T-cell (primary cell): ENCODE measurements at places on chromosomes 5 and 9.

GRCh38 chr9:121367306-121368137, 2.5 kb downstream of the STOM start:
- H3K4me3 ChIP-seq = no peak overlapping the region
- H3K27ac ChIP-seq = peak overlapping the region; percentile 84
- H3K36me3 ChIP-seq = no peaks in the 10 kb centered on the region
- DNase-seq = no peak
- H3K4me1 ChIP-seq = peaks cover 25% of the 10 kb centered on the region

- H3K27ac ChIP-seq = no peak overlapping the region
- H3K4me3 ChIP-seq = no peak overlapping the region
- H3K4me1 ChIP-seq = no peaks in the 10 kb centered on the region
- DNase-seq = no peak
- no peaks in the 10 kb centered on the region for H3K36me3 ChIP-seq
- H3K27me3 ChIP-seq = no peaks in the 10 kb centered on the region
These were observed 617.4 kb downstream of the SLCO4C1 start for GRCh38 chr5:101678481-101679193.

DNA sequence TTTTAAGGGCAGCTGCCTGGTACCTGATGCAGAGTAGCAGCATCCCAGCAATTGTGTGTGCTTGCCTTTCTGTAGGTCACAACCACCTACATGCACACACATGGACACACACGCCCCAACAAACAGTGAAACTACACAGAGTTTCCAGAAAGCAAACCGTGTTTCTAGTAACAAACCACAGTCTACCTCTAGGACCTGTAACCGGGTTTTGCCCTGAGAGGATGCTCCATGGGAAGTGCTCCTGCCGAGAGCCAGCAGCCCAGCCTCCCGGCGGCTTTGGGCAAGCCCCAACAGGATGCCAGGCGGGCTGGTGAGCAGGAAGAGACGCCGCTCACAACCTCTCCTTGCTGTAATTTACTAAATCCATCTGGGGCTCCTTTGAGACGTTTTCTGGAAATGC, 4.1 kb upstream of the TCF7 start:
- H3K36me3 ChIP-seq = no peaks in the 10 kb centered on the region
- DNase-seq = no peak
- H3K27me3 ChIP-seq = no peaks in the 10 kb centered on the region
- H3K4me3 ChIP-seq = no peak overlapping the region

GRCh38 chr5:130759061-130759460, 406.0 kb downstream of the HINT1 start:
- H3K4me3 ChIP-seq = no peak overlapping the region
- no peak for DNase-seq
- H3K27me3 ChIP-seq = no peaks in the 10 kb centered on the region
- H3K27ac ChIP-seq = no peak overlapping the region
- no peaks in the 10 kb centered on the region for H3K4me1 ChIP-seq

DNA sequence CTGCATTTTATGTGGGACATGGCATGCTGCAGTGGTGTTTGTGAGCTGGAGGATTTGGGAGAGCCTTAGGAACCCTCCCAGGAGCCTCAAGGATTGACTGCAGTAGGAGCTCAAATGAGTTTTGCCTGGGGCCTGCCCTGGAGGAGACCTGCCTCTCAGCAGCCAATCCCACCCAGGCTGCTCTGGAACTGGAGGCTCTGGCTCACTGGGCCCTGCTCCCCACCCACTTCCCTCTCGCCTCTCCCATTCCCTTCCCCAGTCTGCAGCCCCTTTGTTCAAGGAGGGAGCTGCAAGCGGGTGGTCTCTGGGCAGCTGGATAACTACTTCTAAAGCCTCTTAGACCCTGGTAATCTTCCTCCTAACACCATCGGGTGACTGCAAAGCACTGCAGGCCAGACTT, 24.2 kb downstream of the KCNIP1 start:
- H3K36me3 ChIP-seq = no peaks in the 10 kb centered on the region
- H3K4me3 ChIP-seq = no peak overlapping the region
- DNase-seq = no peak
- no peaks in the 10 kb centered on the region for H3K27me3 ChIP-seq
- no peaks in the 10 kb centered on the region for H3K4me1 ChIP-seq

- no peak overlapping the region for H3K27ac ChIP-seq
- no peak for DNase-seq
- no peaks in the 10 kb centered on the region for H3K36me3 ChIP-seq
- no peaks in the 10 kb centered on the region for H3K4me1 ChIP-seq
- H3K27me3 ChIP-seq = peaks cover 4% of the 10 kb centered on the region
These were observed 5.3 kb upstream of the RXRA start for GRCh38 chr9:134320868-134321471.

GRCh38 chr5:143355710-143356109, 47.8 kb downstream of the NR3C1 start:
- DNase-seq = peak; percentile 61
- H3K27me3 ChIP-seq = no peaks in the 10 kb centered on the region
- H3K4me3 ChIP-seq = no peak overlapping the region
- peaks cover 31% of the 10 kb centered on the region for H3K4me1 ChIP-seq
- H3K27ac ChIP-seq = peak overlapping the region; percentile 52

GRCh38 chr5:137822984-137823383, 44.7 kb upstream of the MYOT start:
- H3K27me3 ChIP-seq = no peaks in the 10 kb centered on the region
- H3K4me1 ChIP-seq = no peaks in the 10 kb centered on the region
- no peak overlapping the region for H3K27ac ChIP-seq
- DNase-seq = no peak
- H3K4me3 ChIP-seq = no peak overlapping the region

DNA sequence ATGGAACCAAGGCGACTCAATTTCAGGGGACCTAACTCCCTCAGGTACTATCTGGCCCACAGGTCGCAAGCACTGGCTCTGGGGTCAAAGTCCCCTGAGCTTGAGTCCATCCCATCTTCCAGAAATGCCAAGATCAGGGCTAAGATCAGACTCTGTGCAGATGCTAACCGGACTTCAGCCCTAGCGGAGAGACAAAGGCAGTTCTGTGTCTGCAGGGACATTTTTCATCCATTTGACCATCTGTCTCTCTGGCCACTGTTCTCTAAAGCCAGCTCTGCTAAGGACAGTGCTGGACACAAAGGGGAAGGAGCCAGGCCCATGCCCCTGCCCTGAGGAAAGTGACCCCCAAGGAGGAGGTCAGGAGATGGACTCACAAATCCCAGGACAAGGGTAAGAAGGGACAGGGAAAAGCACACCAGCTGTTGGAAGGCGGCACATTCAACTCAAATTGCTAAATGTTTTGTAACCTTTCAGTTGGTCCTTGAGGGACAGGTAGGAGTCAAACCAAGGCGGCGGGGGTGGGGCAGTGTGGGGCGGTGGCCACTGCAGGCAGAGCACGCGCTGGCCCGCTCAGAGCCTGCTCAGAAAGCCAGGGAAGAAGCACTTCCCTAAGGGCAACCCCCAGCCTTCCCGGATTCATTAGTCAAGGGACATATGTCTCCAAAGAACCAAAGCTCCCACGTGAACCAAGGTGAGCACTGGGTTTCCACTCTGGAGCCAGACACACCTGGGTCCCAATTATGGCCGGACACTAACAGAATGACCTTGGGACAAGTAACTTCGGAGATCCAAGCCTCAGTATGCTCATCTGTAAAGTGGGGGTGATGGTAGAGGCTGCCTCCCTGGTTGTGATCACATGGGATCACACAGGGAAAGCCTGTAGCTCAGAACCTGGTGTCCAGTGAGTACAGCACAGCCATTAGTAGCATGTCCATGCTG, 42.8 kb downstream of the STK10 start:
- H3K4me3 ChIP-seq = no peak overlapping the region
- H3K36me3 ChIP-seq = no peaks in the 10 kb centered on the region
- peaks cover 11% of the 10 kb centered on the region for H3K4me1 ChIP-seq
- peak overlapping the region; percentile 9 for H3K27ac ChIP-seq
- DNase-seq = no peak

DNA sequence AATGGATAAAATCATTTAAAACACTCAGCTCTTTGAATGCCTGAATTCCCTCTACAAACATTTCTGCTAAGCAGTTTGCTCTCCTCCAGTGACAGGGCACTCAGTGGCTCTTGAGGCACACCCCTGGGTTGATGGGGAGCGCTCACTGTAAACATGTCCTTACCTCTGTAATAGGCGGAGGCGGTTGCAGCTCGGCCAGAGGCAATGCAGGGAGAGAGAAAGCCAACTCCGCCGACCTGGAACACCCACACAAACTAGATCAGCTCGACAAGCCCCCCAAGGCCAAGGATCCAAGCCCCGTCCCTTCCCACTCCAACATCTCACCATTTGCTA, 329 bp downstream of the CDC23 start:
- H3K4me1 ChIP-seq = peaks cover 14% of the 10 kb centered on the region
- peak overlapping the region; percentile 100 for H3K4me3 ChIP-seq
- H3K27me3 ChIP-seq = peaks cover 3% of the 10 kb centered on the region
- no peaks in the 10 kb centered on the region for H3K36me3 ChIP-seq
- DNase-seq = no peak
- peak overlapping the region; percentile 70 for H3K27ac ChIP-seq

GRCh38 chr5:57508211-57508610, 25.6 kb upstream of the ACTBL2 start:
- H3K27ac ChIP-seq = no peak overlapping the region
- no peak for DNase-seq
- peaks cover 2% of the 10 kb centered on the region for H3K27me3 ChIP-seq
- no peaks in the 10 kb centered on the region for H3K4me1 ChIP-seq

DNA sequence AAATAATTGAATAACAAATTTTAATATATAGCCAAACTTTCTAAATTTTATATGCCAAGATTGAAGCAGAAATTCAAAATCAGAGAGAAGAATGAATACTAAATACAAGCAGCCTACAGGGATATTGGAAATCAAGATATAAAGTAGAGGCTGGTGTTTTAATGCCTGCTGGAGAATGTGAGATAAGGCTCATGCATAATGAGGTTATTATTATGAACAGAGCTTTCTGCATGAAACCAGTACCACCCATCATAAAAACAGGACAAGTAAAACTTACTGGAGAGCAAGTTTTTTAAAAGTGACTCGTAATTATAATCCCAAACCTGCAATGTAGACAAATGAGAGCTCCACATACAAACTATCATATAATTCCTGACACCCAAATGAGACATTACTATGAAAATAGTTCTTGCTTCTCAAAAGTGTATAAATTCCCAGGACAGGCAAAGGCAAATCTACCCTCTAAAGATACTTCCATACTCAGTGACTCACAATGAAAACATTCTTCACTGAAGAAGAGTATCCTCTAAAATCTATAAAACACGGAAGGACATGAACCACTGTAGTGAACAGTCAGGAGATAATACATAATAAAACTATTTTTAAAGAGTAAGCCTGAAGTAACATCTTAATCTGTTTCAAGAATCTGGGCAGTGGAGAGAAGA, 532.0 kb upstream of the GRAMD2B start:
- no peaks in the 10 kb centered on the region for H3K27me3 ChIP-seq
- H3K4me3 ChIP-seq = no peak overlapping the region
- H3K36me3 ChIP-seq = no peaks in the 10 kb centered on the region
- DNase-seq = no peak

DNA sequence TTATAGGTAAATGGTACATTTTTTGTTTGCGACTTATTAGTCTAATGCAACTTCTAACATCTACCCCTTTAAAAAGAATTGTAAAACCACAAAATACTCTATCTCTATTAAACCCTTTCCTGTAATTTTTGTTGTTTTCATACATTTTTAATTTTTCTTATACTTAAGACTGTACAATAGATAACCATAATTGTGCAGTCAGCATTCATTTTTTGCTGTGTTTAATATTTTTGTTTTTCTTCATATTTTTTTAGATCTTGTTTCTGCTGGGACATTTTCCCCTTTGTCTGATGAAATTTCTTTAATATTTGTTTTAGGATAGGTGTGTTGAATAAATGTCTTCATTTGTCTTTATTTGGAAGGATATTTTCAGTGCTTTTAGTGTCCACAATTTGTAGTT, 19.9 kb downstream of the OR1J1 start:
- DNase-seq = no peak
- no peak overlapping the region for H3K4me3 ChIP-seq
- H3K36me3 ChIP-seq = no peaks in the 10 kb centered on the region
- H3K4me1 ChIP-seq = no peaks in the 10 kb centered on the region
- no peak overlapping the region for H3K27ac ChIP-seq

DNA sequence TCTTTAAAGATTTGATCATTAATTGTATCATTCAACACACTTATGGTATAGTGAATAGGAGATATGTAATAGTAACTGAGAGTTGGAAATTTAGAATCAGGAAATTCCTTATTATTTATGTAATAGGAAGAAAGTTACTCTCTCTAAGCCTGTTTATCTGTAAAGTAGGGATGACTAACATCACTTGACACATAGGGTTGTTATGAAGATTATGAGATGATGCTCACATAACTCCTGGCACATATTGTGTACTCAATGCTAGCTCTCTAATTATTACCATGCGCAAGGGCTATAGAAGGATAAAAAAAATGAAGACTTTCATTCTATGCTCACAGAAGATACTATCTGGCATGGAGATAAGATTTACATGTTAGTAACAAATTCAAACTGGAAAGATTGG, 149.9 kb downstream of the ISOC1 start:
- H3K27me3 ChIP-seq = no peaks in the 10 kb centered on the region
- H3K36me3 ChIP-seq = no peaks in the 10 kb centered on the region
- no peak overlapping the region for H3K4me3 ChIP-seq
- no peak overlapping the region for H3K27ac ChIP-seq

DNA sequence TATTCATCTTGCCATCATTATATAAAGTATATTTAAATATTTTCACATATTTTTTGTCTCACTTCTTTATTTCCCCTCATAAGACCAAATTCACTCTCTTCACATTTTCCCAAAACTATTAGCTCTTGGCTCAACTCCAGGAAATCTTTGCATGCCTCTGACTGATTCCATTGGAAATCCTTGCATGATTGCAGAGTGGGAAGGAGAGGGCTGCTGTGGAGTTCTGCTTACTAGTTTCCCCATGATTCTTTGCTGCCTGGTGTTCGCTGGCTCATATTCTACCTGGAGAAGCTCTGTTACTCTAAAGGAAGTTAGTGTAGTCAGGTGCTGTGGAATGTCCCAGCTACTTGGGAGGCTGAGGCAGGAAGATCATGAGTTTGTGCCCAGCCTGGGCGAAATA, 41.9 kb downstream of the LIX1 start:
- no peak for DNase-seq
- H3K4me1 ChIP-seq = no peaks in the 10 kb centered on the region
- H3K4me3 ChIP-seq = no peak overlapping the region
- no peak overlapping the region for H3K27ac ChIP-seq
- H3K27me3 ChIP-seq = no peaks in the 10 kb centered on the region

GRCh38 chr5:131545845-131546244, 89.2 kb downstream of the RAPGEF6 start:
- no peak overlapping the region for H3K27ac ChIP-seq
- H3K4me1 ChIP-seq = peaks cover 24% of the 10 kb centered on the region
- no peaks in the 10 kb centered on the region for H3K36me3 ChIP-seq
- DNase-seq = no peak
- no peaks in the 10 kb centered on the region for H3K27me3 ChIP-seq

GRCh38 chr5:108093186-108093585, 288.7 kb downstream of the FBXL17 start:
- no peak overlapping the region for H3K4me3 ChIP-seq
- no peak for DNase-seq
- no peaks in the 10 kb centered on the region for H3K4me1 ChIP-seq
- no peaks in the 10 kb centered on the region for H3K36me3 ChIP-seq
- H3K27me3 ChIP-seq = no peaks in the 10 kb centered on the region

- DNase-seq = no peak
- peaks cover 2% of the 10 kb centered on the region for H3K4me1 ChIP-seq
- no peaks in the 10 kb centered on the region for H3K27me3 ChIP-seq
- no peak overlapping the region for H3K27ac ChIP-seq
These were observed 263.1 kb upstream of the PTGER4 start for GRCh38 chr5:40416588-40416987.
